CD4-positive, alpha-beta memory T cell (primary cell): ENCODE measurements at places on chromosomes 12 and 14.

DNA sequence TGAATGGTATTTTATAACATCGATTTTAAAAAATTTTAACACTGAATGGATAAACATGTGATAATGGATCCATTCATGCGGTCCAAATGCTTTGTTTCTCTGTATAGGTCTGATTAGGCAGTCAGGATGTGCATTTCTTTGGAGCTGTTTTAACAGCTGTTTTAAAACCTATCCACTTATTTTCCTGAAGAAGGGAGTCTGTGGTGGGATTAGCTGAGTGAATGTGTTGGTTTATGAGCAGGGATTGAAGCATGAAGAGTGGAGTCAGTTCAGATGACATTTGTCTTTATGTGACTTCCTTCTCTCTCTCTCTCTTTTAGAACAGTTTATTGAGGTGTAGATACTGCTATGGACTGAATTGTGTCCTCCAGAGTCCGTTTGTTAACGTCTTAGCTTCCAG, 37.7 kb downstream of the GLT8D2 start:
- DNase-seq: no peak

DNA sequence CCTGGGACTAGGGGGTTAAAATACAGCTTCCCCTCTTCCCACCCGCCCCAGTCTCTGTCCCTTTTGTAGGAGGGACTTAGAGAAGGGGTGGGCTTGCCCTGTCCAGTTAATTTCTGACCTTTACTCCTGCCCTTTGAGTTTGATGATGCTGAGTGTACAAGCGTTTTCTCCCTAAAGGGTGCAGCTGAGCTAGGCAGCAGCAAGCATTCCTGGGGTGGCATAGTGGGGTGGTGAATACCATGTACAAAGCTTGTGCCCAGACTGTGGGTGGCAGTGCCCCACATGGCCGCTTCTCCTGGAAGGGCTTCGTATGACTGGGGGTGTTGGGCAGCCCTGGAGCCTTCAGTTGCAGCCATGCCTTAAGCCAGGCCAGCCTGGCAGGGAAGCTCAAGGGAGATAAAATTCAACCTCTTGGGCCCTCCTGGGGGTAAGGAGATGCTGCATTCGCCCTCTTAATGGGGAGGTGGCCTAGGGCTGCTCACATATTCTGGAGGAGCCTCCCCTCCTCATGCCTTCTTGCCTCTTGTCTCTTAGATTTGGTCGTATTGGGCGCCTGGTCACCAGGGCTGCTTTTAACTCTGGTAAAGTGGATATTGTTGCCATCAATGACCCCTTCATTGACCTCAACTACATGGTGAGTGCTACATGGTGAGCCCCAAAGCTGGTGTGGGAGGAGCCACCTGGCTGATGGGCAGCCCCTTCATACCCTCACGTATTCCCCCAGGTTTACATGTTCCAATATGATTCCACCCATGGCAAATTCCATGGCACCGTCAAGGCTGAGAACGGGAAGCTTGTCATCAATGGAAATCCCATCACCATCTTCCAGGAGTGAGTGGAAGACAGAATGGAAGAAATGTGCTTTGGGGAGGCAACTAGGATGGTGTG, 1.9 kb downstream of the GAPDH start:
- no peak for DNase-seq

GRCh38 chr14:74627076-74627475, 15.0 kb upstream of the LTBP2 start:
- DNase-seq: no peak

DNA sequence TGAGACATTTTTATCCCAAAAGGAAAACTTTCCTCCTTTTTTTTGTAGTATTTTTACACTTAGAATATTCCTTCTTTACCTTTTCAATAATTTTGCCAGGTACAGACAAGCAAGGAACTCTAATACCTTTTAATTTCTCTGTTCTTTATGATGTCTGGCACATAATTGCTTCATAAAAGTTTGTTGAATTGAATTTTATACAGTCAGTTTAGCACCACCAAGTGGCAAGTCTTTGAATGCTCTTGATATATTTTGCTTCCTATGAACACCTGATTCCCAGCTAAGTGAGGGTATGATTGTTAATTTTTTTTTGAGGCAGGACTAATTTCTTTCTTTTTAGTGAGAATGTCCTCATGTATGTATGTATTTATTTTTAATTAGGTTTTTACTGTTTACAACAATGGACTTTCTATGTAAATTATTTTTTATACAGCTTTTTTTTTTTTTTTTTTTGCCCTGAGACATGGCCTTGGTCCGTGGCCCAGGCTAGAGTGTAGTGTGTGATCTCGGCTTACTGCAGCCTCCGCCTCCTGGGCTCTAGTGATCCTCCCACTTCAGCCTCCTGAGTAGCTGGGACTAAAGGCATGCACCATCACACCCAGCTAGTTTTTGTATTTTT, 6.9 kb downstream of the TBC1D15 start:
- peak; percentile 39 for DNase-seq

DNA sequence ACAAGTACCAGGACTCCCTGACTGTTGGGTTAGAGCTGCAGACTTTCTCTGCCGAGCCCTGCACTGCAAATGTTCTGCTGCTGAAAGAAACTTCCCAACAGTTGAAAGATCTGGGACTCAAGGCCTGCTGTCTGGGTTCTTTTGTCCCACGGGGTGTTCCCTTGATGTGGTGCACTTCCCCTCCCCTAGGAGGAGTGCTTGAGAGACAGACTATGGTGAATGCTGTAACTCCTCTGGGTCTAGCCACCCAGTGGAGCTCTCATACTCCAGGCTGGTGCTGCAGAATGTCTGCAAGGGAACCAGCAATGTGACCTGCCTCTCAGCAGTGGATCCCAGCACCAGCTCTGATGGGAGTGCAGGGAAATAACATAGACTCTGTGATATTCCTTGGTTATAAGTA, 129.2 kb upstream of the SLCO1B1 start:
- no peak for DNase-seq

DNA sequence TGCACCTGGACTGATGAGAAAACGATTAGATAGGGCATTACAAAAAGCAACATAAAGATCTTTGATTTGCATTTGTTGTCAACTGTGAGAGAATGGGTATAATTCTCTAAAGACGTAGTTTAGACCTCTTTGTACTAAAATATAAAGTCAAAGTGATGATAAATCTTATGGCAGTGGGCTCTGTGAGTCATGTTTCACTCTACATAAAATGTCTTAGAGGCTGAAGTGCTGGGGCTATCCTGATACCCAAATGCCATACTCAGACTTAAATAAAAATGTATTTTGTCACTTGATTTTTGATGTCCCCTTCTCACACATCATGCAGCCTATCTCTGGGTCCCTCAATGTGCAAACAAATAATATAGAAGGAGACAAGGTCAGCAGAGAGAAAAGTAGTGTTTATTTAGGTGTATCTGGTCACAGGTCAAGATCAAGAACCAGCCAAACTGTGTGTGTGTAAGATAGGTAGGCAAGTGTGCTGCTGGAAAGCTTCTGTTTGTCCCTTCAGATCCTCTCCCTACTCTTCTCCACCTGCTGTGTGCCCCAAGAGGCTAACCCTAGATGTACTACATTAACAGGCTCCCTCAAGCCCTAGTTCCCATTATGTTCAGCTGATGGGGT, 7.0 kb upstream of the NIN start:
- no peak for DNase-seq

GRCh38 chr14:25988536-25988935, 609.3 kb downstream of the NOVA1 start:
- no peak for DNase-seq

DNA sequence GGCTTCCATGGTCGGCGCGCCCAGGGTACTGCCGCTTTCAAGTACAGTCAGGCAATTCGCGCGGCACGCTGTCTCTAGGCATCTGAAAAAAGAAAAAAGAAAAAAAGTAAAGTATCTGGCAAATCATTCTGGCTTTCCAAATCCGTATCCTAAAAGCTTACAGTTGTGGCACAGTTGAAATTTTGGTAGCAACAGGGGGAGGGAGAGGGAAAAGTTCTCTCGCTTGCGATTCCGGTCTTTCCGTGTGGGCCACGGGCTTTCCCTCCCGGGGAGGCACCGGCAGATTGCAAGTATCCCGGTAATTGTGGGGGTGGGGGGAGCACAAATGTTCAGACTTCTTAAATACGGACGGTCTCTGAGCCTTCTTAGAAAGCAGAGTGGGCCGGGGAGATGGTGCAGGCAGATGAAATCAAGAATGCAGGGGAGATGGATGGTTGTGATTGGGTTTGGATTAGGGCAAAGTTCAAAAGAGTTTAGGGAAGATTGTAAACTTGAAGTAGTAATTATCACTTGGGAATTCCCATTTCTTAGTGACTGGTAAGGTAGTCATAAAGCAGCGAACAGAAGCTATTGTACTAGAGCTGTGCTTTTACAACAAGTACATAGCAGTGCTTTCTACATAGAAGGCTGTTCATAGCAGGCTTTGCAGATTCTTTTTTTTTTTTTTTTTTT, 1.2 kb downstream of the SOCS2 start:
- no peak for DNase-seq
